IMR-90 (cell line): ENCODE measurements at places on chromosomes 2 and 18.

- DNase-seq: peak; percentile 75
Observed at GRCh38 chr2:212912445-212913103, 238.8 kb downstream of the IKZF2 start.

GRCh38 chr2:118689874-118690273, 157.6 kb downstream of the EN1 start:
- no peak for DNase-seq

- no peak for DNase-seq
Observed at GRCh38 chr2:26560892-26561291, 80.3 kb downstream of the CIB4 start.

GRCh38 chr18:41060967-41061366, 894.1 kb upstream of the PIK3C3 start:
- peak; percentile 55 for DNase-seq

GRCh38 chr2:73610111-73610510, 32.1 kb downstream of the NAT8 start:
- no peak for DNase-seq

DNA sequence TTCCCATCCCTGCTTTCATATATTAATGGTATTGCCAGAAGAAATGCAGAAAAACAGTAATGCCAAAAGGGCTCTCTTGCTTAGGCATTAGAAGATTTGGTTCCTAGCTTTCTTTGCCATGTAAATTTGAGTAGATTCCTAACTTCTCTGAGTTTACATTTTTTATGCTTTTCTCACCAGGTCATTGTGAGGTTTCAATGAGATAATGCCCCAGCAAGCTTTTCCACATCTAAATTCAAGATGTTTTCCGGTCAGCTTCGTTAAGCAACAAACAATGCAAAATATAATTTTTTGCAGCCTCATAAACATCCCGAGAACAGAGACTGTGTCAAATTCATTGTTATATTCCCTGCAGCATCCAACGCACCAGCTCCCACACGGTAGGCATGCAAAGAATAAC, 44.9 kb downstream of the NCKAP5 start:
- DNase-seq: peak; percentile 70

- DNase-seq: no peak
Observed at GRCh38 chr2:168998609-168999211, 32.4 kb downstream of the ABCB11 start.

DNA sequence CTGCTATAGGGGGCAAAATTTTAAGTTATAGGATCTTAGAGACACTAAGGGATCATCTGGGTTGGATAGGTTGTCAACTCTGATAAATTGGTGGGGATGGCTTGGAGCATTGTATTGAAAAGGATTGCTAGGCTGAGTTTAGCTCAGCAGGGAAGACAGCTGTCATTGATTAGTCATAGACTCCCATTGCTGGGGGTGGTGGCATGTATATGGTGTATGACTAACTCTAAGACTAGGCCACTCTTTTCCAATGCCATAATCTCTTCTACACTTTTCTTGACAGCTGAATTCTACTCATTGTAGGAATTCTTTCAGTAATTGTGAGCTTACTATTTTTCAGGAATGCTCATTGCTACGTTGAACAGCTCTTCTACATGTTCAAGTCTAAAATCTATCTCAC, 81.3 kb upstream of the PELI1 start:
- no peak for DNase-seq

GRCh38 chr18:62745089-62745751, 29.9 kb downstream of the PHLPP1 start:
- DNase-seq: no peak

GRCh38 chr2:48694149-48694548, 61.4 kb downstream of the LHCGR start:
- peak; percentile 64 for DNase-seq

GRCh38 chr2:19723021-19723420, 178.8 kb downstream of the TTC32 start:
- no peak for DNase-seq

- peak; percentile 63 for DNase-seq
Observed at GRCh38 chr2:19607400-19607799, 249.0 kb upstream of the OSR1 start.
